Naive thymus-derived CD8-positive, alpha-beta T cell (primary cell): ENCODE measurements at places on chromosomes 5 and 9. TPM values are rescaled to one million over a fixed set of nuclear protein-coding genes. Genes with fewer than 3 reads are reported as not detected.
A peak's percentile ranks its signal among the peaks of the same experiment; 100 is the strongest.

- H3K36me3 ChIP-seq: no peaks in the 10 kb centered on the region
- H3K4me3 ChIP-seq: no peak overlapping the region
- H3K4me1 ChIP-seq: no peaks in the 10 kb centered on the region
- DNase-seq: no peak
- H3K27ac ChIP-seq: no peak overlapping the region
These were observed 167.6 kb downstream of the FSTL4 start for GRCh38 chr5:133444711-133445110.

DNA sequence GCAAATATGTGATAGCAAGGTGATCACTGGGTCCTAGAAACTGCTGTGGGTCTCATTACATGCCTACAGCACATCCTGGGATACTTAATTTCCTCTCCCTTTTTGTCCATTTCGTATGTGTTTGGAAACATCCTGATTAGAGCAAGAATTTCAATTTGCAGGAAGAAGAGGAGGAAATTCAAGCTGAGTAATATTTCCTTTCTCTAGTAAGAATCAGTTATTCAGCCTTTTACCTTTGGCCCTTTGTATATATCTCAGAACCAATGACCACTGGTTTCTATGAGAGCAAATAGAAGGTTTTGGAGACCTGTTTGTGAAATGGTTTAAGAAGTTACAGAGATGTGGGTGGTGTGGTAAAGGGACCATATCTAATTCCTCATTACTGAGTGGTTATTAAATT, 171.6 kb downstream of the RMI1 start:
- no peaks in the 10 kb centered on the region for H3K36me3 ChIP-seq
- H3K27me3 ChIP-seq: peaks cover 9% of the 10 kb centered on the region
- no peak overlapping the region for H3K27ac ChIP-seq

- no peak for DNase-seq
- no peaks in the 10 kb centered on the region for H3K27me3 ChIP-seq
- H3K4me3 ChIP-seq: no peak overlapping the region
These were observed 25.0 kb upstream of the MYO10 start for GRCh38 chr5:16961131-16961530.

DNA sequence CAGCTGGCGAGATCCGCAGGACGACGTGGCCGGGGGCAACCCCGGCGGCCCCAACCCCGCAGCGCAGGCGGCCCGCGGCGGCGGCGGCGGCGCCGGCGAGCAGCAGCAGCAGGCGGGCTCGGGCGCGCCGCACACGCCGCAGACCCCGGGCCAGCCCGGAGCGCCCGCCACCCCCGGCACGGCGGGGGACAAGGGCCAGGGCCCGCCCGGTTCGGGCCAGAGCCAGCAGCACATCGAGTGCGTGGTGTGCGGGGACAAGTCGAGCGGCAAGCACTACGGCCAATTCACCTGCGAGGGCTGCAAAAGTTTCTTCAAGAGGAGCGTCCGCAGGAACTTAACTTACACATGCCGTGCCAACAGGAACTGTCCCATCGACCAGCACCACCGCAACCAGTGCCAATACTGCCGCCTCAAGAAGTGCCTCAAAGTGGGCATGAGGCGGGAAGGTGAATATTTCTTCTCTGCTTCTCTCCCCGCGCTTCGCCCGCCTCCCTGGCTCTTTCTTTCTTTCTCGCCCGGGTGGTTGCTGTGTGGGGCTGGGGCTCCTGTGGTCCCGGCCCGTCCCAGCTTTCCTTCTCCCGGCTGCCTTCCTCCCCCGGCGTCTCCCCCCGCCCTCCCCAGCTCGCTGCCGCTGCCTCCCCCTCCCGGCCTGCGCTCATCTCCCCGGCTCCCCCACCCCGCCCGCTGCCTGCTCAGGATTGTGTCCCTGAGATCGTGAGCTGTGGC, 2.2 kb downstream of the NR2F1 start:
- peak overlapping the region; percentile 50 for H3K4me3 ChIP-seq
- peaks cover 9% of the 10 kb centered on the region for H3K36me3 ChIP-seq
- no peak overlapping the region for H3K27ac ChIP-seq
- no peak for DNase-seq

DNA sequence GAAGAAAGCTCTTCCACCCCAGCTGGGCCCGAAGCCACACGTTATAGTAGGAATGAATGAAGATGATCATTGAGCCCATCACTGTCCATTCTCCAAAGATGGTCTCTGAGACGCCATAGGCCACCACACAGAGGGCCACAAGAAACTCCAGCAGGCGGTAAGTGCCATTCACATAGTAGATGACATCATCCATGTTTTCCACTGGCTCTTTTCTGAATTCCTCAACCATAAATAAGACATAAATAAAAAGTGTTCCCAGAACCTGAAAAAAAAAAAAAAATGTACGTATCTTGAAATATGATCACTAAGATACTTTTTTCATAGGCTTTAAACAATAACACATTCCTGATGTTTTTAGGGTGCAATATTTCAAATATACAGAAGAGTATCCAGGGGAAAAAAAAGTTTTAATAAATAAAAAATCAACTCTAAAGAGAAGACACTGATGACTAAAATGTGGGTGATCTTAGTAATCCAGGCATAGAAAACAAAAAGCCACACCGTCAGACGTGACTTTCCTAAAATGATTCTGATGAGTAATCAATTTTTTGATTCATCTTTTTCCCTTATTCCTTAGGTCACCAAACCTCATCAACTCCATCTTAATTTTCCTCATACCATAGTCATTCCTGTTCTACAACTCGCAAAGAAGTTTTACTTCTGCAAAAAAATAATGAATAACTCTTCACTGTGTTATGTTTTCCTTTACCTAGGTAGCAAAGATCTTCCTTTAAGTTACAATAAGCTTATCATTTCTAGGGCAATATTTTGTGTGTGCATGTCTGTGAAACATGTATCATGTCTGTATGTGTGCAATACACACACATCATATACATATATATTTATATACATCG, 47.8 kb downstream of the RNF145 start:
- H3K4me3 ChIP-seq: no peak overlapping the region
- H3K27me3 ChIP-seq: no peaks in the 10 kb centered on the region
- DNase-seq: no peak
- H3K4me1 ChIP-seq: peaks cover 19% of the 10 kb centered on the region

DNA sequence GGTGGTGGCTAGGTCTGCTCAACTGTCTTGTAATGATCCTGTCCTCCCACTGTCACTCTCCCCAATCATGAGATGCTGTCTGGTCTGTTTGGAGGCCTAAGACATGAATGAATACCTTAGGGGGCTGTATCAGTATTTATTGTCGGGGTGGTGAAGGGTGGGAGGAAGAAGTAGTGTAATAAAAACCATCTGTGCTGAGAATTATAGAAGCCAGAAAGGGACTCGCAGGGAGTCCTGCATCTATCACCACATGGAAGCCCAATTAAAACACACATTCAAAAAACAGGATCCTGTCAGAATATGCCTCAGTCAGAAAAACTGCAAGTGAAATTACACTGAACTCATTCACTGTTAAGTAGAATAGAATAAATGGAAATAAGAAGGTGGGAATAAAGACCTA, 1134.3 kb upstream of the C9orf72 start:
- H3K27me3 ChIP-seq: no peaks in the 10 kb centered on the region
- DNase-seq: no peak
- no peaks in the 10 kb centered on the region for H3K4me1 ChIP-seq
- no peak overlapping the region for H3K27ac ChIP-seq
- H3K36me3 ChIP-seq: no peaks in the 10 kb centered on the region
- H3K4me3 ChIP-seq: no peak overlapping the region

Gene LECT2
- not detected for polyA plus RNA-seq

Gene SUSD3
- polyA plus RNA-seq: 145 TPM

DNA sequence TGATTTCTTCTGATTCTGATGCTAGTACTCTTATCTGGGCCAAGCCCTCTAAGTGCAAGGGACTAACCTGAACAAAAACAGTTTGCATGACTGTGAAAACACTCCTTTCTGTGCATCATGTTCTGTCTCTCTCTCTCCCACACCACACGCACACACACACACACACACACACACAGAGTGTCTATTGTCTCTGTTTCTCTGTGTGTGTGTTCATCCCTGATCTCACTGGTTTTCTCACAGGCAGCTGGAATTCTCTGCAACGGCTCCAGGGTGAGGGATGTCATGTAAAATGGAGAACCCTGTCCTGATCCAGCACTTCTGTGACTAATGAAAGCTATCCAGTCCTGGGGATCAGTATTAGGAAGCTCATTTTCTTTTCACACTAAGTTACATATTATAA, 453.1 kb upstream of the RGMB start:
- H3K4me1 ChIP-seq: no peaks in the 10 kb centered on the region
- H3K36me3 ChIP-seq: no peaks in the 10 kb centered on the region
- no peak overlapping the region for H3K27ac ChIP-seq

Gene AQP7
- not detected for polyA plus RNA-seq

Gene PPP1R26
- not detected for polyA plus RNA-seq

DNA sequence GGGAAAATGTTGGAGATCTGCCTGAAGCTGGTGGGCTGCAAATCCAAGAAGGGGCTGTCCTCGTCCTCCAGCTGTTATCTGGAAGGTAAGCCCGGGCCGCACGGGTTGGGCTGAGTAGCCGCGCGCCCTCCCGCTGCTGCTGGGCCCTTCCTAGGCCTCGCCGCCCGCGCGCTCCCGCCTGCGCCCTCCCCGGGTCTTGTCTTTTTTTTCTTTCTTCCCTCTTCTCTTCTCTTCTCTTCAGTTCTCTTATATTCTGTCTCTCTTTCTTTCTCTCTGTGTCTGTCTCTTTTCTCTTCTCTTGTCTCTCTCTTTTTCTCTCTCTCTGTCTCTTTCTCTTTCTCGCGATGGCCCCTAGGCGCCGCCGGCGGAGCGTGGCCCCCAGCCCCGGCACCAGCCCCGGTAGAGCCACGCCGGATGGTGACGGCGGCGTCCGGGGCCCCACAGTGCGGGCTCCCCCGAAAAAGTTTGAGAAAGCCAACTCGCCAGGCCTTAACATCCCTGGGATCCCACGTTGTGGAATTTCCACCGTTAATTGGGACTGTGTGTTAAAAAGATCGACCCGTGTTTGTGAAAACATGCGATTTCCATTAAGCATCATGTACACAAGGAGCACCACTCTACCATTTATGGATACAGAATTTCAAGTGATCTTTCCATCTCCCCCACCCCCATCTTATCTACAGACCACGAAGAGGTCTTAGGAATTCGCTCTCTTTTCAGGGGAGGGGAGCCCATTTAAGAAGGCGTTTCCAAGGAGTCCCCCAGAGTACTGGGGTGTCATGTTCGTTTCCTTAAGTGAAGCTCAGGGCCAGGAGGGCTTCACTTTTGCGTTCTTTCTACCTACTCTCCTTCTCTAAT, 616 bp downstream of the ABL1 start:
- no peaks in the 10 kb centered on the region for H3K27me3 ChIP-seq
- H3K4me1 ChIP-seq: peaks cover 53% of the 10 kb centered on the region
- no peaks in the 10 kb centered on the region for H3K36me3 ChIP-seq
- peak overlapping the region; percentile 85 for H3K27ac ChIP-seq
- peak; percentile 9 for DNase-seq
- peak overlapping the region; percentile 94 for H3K4me3 ChIP-seq

- peaks cover 2% of the 10 kb centered on the region for H3K4me1 ChIP-seq
- no peak overlapping the region for H3K27ac ChIP-seq
- peaks cover 20% of the 10 kb centered on the region for H3K27me3 ChIP-seq
- no peak for DNase-seq
- H3K36me3 ChIP-seq: no peaks in the 10 kb centered on the region
These were observed 190.6 kb upstream of the MSX2 start for GRCh38 chr5:174533751-174534241.
